Activated CD8-positive, alpha-beta memory T cell treated with anti-CD3 and anti-CD28 coated beads, Interleukin-2, amount 10 ng/mL, durations not matched to agents 7 days and 5 days (primary cell): ENCODE measurements at places on chromosomes 4 and X. TPM values are rescaled to one million over a fixed set of nuclear protein-coding genes. Genes with fewer than 3 reads are reported as not detected.

UGT2B10 gene
- total RNA-seq: not detected

RPA4 gene
- total RNA-seq: 0.52 TPM

DNA sequence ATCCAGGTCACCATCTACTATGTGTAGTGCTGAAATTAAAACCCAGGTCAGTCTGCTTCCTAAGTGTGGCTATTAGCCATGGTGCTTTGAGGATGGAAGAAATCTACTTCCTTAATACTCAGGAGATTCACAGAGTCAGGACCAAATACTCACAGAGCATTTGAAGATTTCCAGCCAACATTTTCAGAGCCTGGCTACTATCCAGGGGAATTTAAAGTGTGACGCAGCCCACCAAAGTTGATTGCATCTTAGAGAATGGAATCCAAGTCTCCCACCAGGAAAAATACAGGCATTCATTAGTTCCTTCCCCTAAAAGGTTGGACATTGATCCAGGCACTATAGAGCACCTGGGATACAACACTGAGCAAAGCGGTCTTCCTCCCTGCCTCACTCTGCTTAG is 83.8 kb downstream of the HS3ST1 start:
- no peak for DNase-seq

DNA sequence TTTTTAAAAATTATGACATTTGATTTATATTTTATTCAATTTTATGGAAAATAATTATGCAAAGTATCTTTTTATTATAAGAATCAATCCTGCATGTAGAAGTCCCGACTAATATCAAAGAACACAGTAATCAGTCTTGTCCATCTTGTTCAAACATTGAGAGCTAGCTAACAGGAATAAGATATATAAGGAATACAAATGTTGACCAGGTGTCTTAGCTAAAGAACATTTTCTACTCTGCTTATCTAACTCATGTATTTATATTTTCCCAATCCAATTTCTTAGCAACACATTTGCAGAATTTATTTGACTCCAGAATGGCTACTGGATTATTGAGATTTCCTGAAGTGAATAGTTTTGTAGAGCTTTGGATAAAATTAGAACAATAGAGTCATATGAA is 61.5 kb upstream of the NR3C2 start:
- DNase-seq: no peak

DNA sequence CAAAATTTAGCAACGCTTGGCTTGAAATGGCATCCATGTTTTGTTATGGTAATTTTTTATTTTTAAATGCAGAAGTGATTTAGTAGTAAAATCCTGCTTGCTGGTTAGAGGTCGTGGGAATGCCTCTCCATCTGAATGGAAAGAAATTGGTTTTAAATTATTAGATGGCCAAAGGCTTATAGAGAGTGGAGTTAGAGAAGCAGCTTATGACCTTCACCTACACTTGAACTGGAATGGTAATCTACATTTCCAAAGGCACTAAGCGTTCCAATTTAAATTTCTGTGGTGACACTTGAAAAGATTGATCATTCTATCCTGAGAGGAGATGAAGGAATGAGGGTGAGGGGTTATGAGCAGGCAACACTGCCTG is 280.7 kb downstream of the RAPGEF2 start:
- no peak for DNase-seq

DNA sequence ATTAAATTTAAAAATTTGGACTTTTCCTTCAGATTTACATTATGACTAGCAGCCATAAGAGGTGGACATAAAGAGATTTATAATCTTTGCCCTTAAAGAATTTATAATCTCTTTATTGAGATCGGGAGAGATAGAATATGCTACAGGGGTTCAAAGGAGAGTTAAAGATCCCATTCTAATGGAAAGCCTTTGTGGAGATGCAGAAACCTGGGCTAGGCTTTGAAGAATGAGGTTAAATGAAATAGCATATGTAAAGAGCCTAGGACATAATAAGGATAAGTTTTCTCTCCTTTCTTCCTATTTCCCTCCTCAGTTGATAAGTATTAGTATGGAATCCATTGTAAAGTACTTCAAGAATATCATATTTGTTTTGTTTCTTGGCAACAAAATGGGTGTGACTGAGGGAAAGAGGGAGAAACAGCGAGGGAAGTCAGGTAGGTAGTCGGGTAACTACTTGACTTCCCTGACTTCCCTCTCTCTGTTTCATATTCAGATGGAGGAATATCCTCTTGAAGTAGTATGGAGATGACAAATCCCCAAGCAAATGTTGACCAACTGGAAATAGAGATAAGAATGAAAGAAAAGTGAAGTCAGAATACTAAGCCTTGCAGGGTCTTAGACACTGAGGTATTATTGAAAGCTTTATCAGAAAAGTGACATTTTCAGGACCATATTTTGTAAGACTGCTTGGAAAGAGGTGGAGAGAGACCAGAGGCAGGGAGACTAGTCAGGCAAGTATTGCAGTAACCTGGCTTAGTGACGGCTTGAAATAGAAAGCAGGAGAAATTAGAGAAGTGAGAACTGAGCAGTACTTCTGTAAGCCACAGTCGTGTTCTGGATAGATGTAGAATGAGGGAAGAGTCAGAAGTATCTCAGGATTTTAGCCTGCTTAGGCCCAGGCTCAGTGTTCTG is 82.9 kb downstream of the PDLIM5 start:
- DNase-seq: no peak

GRCh38 chrX:40471965-40472648 is 108.7 kb upstream of the ATP6AP2 start:
- peak; percentile 36 for DNase-seq

SOWAHB gene
- total RNA-seq: not detected

- DNase-seq: no peak
These were observed 6.5 kb downstream of the UGT2B17 start for GRCh38 chr4:68569466-68570121.

DNA sequence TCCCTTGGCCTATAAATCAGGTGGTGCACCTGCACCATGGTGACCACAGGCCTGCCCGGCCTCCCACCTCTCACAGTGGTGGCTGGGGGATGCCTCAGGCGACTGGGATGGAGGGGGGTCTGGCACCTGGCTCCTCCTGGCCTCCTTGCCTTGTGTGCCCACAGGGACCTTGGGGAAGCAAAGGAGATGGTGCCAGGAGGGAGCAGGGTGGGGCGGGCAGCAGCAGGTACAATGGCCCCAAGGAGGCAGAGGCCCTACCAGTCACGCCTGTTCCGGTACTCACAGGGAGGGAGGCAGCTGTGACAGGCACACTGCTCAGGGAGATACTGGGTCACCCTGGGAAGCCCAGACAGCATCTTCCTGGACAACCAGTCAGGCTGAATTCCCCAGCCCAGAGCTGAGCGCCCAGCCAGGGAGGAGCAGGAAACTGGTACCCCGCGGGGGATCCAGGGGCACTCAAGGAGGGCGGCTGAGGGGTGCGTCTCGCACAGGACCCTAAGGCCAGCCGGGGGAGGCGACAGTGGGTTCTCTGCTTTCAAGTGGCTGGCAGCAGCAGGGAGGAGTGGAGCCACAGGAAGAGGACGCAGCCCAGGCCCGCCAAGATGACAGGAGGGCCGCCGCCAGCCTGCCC is 1.2 kb upstream of the TREX2 start:
- DNase-seq: no peak

GRCh38 chr4:165210566-165210965 is 3.2 kb downstream of the KLHL2 start:
- DNase-seq: no peak

PDE6B gene
- 10.0 TPM for total RNA-seq

DNA sequence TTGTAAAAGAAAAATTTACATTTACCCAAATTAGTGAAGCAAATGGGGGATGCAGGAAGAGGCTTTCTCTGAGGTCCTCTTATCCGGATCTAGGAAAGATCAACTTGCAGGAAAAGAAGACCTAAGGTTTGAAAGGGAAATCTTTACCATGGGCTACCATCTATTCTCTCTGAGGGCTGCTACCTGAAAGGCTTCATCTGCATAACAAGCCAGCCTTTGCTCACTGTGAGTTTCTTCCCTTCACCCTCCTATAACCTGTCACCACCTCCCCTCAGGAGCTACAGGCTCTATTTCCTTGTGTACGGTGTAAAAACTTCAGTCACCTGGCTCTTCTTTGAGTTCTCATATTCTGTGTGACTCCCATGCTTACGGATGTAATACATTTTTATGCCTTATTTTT is 118.6 kb upstream of the BEND4 start:
- DNase-seq: no peak

TMEM271 gene
- not detected for total RNA-seq

DNA sequence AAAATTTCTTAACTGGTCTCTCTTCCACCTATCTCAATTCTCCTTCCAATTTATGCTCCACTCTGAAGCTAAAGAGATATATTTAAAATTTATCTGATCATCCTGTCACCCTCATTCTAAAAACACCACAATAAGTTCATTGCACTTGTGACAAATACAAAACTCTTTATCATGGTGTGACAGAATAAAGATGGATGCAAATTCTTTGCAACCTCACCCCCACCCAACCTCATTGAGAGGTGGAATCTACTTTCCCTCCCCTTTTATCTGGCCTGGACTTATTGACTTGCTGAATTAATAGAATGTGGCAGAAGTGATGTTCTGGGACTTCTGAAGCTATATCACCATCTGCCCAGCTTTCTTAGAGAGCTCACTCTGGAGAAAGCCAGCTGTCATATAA is 46.5 kb downstream of the IDS start:
- no peak for DNase-seq
